ENCODE measurements at places on chromosomes 11 and 22.

DNA sequence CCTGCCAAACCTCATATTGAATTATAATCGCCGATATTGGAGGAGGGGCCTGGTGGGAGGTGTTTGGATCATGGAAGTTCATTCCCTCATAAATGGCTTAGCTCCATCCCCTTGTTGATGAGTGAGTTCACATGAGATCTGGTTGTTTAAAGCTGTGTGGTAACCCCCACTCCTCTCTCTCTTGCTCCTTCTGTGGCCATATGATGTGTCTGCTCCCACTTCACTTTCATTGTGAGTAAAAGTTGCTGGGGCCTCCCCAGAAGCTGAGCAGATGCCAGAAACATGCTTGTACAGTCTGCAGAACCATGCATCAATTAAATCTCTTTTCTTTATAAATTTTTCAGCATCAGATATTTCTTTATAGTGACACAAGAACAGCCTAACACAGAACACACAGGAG lies 929.0 kb upstream of the FAT3 start:
- no peak for DNase-seq

DNA sequence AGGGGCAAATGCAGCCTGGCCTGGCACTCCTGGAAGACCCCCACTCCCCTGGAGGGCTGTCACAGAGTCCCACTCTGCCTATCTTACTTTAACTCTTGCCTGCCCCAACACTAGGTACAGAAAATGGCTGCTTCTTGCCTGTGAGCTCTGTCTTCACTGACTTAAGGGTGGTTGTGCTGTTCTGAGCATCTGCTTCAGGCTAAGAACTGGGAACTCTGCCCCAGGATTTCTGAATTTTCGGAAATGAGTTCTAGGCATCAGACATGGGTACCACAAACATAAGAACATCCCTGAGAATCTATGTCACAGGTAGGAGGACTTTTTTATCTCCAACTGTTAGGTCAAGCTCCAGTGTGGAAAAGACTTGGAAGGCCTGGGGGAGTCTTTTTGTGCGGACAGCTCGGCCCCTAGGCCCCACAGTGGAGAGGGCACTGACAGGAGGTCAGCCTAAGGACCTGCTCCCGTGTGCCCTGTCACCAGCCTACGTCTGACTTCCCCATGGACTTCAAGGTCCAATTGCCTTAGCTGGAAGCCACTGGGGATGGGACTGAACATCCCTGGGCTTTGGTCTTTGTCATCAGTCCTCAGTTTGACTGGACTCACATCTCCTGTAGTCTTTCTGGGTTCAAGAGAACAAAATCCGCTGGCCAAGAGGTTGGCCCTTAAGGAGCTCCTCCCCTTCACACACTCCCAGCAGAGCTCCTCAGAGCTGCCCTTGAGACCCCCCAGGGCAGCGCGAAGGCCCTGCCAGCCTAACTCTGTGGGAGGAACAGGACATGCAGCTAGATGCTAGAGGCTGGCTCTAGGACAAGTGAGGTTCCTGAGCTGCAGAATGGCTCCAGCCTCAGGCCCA lies 31.9 kb downstream of the PPP2R1B start:
- DNase-seq = peak; percentile 21

DNA sequence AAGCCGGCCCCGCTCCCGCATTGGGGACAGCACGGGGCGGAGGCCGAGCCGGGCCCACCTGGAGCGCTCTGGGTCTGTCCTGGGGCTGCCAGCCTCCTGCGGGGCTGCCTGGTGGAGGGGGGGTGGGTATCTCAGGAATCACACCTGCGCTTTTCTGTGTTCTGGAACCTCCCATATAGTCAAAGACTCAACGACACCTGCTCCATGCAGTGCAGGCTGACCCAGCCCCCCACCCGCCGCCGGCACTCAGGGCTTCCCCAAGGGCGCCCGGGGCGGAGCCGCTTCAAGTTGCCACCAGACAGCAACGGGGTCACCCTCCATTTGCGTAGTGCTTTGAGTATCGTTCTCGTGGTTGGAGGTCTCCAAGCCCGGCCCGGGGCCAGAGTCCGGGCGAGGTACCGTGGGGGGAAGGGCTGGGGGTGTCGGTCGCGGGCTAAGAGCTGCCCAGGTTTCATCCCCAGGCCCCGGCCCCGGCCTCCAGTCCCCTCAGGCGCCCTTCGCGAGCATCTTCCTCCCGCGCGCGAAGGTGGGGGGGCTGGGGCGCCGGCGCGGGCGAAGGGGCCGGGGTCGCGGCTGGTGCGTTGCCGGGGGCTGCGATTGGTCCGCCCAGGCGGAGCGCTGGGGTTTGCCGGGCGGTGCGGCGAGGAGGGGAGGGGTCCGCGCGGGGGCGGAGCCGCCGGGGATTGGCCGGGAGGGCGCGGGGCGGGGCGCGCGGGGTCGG lies 6.6 kb downstream of the TSPAN4 start:
- no peak for DNase-seq

GRCh38 chr22:46352691-46353386 lies 17.3 kb downstream of the TRMU start:
- no peak for DNase-seq

- DNase-seq = no peak
Observed at GRCh38 chr11:44380009-44380313, 70.0 kb upstream of the ALX4 start.

DNA sequence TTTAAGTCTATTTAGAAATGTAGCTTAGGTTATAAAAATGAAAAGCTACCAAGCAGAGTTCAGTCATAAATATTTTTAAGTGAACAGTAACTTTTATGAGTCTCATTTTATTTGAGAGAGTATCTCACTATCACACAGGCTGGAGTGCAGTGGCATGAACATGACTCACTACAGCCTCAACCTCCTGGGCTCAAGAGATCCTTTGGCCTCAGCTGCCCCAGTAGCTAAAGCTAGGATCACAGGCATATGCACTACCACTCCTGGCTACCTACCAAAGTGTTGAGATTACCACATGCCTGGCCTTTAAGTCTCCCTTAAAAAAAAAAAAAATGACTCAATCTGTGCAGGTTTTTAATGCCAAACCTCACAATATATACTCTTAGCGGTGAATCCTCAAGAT lies 34.7 kb upstream of the CLNS1A start:
- DNase-seq = peak; percentile 91

GRCh38 chr11:106061249-106061784 lies 15.8 kb downstream of the KBTBD3 start:
- DNase-seq = no peak

DNA sequence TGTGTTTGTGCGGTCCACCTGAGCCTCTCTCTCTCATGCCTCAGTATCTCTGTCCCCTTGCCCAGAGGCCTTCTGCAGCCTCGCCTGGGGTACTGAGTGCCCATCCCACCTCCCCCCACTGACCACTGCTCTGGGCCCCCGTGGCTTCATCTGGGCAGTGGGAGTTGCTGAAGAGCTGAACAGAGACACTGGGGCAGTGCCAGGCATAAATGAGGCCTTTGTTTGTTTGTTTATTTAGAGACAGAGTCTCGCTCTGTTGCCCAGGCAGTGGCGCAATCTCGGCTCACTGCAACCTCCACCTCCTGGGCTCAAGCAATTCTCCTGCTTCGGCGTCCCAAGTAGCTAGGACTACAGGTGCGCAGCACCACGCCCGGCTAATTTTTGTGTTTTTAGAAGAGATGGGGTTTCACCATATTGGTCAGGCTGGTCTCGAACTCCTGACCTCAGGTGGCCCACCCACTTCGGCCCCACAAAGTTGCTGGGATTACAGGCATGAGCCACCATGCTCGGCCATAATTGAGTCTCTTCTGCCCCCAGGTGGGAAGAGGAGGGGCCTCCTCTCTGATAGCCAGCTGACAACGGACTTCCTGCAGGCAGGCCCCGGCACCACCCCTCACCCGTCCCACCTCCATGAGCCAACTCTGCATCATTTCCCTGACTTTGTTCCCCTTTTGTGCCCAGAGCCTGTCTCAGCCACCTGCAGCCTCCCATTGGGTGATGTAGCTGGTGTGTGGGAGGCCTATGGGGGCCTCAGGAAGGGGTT lies 9.3 kb downstream of the CRYBB3 start:
- no peak for DNase-seq

DNA sequence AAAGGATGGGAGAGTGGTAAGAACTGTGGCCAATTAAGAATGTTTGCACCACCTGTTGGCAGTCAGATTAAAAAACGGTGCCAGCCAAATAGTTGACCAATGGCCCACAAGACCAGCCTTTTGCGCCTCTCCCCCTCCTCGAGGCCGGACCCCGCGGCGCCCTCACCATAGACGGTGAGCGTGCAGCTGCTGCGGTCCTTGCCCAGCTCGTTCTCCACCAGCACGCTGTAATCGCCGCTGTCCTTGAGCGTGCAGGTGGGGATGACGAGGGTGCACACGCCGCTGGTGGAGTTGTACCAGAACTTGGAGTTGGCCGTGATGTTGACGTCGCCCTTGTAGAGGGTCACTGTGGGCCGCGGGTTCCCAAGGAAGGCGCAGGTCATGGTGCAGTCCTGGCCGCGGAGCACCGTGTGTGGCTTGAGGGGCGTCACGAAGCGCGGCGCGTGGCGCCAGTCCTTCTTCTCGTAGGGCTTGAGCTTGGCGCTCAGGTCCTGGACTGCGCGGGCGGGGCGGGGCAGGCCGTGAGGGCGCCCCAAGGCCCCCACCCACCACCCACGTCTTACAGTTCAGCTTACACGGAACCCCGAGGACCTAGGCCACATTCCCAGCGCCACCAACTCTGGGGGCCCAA lies 7.2 kb downstream of the TMEM86A start:
- DNase-seq = no peak

DNA sequence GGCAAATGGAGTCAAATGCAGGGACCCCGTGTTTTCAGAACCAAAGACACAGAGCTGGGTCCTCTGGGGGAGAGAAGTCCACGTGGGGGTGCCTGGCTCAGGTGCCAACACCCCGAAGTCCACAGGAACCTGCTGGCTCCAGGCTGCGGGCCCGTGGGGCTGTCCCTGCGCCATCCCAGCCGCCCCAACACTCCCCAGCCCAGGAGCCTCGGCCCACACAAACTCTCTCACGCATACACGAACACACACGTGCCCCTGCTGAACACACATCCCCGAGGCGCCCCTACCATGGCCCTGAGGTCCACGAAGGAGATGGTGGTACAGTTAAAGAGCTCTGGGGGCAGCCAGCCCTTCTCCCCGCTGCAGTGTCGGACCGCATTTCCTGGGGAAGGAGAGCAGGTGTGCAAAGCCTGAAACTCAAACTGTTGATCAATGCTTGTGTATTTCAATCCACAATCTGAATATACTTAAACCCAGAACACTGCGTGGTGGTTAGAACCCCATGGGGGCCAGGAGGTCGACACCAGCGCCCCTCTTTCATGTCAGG lies 54.7 kb downstream of the TRMU start:
- DNase-seq = no peak

DNA sequence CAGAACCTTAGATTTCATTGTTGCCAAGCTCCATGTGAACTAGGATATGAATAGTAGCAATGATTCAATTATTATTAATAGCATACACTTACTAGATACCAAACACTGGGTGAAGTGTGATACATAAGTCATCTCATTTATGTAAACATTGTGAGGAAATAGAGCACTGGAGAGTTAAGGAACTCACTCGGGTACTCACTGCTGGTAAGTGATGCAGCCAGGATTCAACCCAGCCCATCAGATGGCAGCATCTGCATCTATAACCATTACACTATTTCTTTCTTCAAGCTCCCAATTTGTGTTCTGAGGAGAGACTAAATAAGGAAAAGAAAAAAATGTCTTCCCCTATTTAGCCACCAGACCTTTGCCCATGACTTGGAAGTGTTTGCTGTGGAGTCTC lies 10.2 kb upstream of the ALG8 start:
- DNase-seq = peak; percentile 55

- DNase-seq = no peak
Observed at GRCh38 chr22:46040471-46041465, 63.8 kb upstream of the WNT7B start.

GRCh38 chr22:23110190-23110921 lies 31.4 kb downstream of the RSPH14 start:
- no peak for DNase-seq

DNA sequence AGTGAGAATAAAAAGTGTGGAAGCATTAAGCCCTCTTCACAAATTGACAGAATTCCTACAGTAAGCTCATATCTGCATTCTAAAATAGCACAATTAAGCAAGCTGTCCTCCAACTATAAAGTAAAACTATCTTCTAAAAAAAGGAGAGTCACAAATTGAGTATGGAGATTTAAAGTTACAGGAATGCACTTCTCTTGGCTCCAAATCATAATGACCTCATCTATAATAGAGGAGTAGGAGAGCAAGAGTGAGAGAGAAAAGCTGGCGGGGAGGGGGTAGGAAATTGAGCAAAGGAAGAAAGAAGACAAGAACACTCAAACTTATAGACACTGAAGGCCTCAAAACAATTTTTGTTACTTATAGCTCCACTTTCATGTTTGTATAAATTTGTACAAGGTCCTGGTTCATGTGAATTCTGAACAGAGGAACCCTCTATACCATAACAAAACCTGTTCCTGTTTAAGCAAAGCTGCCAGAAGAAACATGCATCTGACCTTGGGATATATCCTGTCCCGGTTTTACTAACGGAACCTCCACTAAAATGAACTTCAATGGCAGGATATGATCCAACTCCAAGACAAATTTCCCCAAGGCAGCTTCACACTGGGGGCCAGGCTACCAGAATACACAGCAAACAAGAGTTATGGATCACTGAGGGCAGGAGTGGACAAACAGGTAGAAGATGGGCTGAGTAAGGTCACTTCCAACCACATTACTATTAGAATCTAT lies 37.2 kb downstream of the SLC35F2 start:
- peak; percentile 16 for DNase-seq

Data from AG10803 (cell line).